Vagina (tissue), 2 donors: ENCODE measurements at places on chromosomes 1 and 21. TPM values are rescaled to one million over a fixed set of nuclear protein-coding genes. Genes with fewer than 3 reads are reported as not detected.

PLCH2 gene
- 30.7 TPM for total RNA-seq

- DNase-seq: no peak
- no peak overlapping the region for H3K4me3 ChIP-seq
- H3K4me1 ChIP-seq: no peaks in the 10 kb centered on the region
Observed at GRCh38 chr1:63615768-63616420, 22.7 kb downstream of the PGM1 start.

- H3K4me1 ChIP-seq: peaks cover 9% of the 10 kb centered on the region
- H3K36me3 ChIP-seq: no peaks in the 10 kb centered on the region
- H3K27me3 ChIP-seq: no peaks in the 10 kb centered on the region
- no peak overlapping the region for H3K27ac ChIP-seq
Observed at GRCh38 chr1:9659328-9659727, 7.8 kb downstream of the PIK3CD start.

CYP4A22 gene
- total RNA-seq: not detected

HYI gene
- total RNA-seq: 25.8 TPM

GRCh38 chr1:218361298-218362065 is 16.3 kb downstream of the TGFB2 start:
- no peak overlapping the region for H3K27ac ChIP-seq
- no peaks in the 10 kb centered on the region for H3K27me3 ChIP-seq
- H3K36me3 ChIP-seq: no peaks in the 10 kb centered on the region
- no peak overlapping the region for H3K4me3 ChIP-seq
- peaks cover 36% of the 10 kb centered on the region for H3K4me1 ChIP-seq

PODN gene
- total RNA-seq: 207 TPM

DNA sequence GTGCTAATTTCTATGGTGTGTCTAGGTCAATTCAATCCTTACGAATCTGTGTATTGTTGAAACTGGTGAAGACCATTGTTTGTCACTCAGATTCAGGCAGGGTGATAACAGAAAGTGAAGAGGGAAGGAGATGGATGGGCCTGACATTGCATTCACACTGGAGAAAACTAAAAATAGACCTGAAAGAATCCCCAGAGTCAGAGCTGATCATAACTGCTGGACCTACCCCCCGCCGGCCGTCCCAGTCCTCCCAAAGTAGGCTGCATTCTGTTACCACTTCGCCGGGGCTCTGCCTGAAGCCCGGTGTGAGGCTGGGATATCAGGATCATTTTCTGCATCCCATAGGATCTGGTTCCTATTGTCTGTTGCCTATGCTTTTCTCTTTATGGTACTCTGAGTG is 121.1 kb downstream of the NUF2 start:
- no peaks in the 10 kb centered on the region for H3K27me3 ChIP-seq
- no peak overlapping the region for H3K27ac ChIP-seq
- no peak for DNase-seq
- H3K4me1 ChIP-seq: no peaks in the 10 kb centered on the region
- H3K36me3 ChIP-seq: no peaks in the 10 kb centered on the region

GRCh38 chr1:230124186-230125128 is 57.4 kb downstream of the GALNT2 start:
- H3K27ac ChIP-seq: no peak overlapping the region
- no peaks in the 10 kb centered on the region for H3K27me3 ChIP-seq
- peaks cover 47% of the 10 kb centered on the region for H3K4me1 ChIP-seq
- H3K4me3 ChIP-seq: no peak overlapping the region
- no peak for DNase-seq
- no peaks in the 10 kb centered on the region for H3K36me3 ChIP-seq

DNA sequence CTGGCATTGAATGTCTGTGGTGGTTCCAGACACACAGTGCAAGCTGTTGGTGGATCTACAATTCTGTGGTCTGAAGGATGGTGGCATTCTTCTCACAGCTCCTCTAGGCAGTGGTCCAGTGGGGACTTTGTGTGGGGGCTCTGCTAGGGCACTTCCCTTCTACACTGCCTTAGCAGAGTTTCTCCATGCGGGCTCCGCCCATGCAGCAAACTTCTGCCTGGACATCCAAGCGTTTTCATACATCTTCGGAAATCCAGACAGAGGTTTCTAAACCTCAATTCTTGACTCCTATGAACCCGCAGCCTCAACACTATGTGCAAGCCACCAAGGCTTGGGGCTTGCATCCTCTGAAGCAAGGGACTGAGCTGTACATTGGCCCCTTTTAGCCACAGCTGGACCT is 43.0 kb downstream of the RGS18 start:
- DNase-seq: no peak
- no peak overlapping the region for H3K4me3 ChIP-seq
- no peaks in the 10 kb centered on the region for H3K4me1 ChIP-seq
- H3K27me3 ChIP-seq: no peaks in the 10 kb centered on the region

ELF3 gene
- 287 TPM for total RNA-seq

- no peaks in the 10 kb centered on the region for H3K4me1 ChIP-seq
- no peaks in the 10 kb centered on the region for H3K27me3 ChIP-seq
- peak; percentile 70 for DNase-seq
Observed at GRCh38 chr21:26405735-26406361, 167.2 kb downstream of the CYYR1 start.

GRCh38 chr1:14156543-14156942 is 441.9 kb upstream of the KAZN start:
- H3K27me3 ChIP-seq: no peaks in the 10 kb centered on the region
- H3K4me1 ChIP-seq: no peaks in the 10 kb centered on the region
- no peaks in the 10 kb centered on the region for H3K36me3 ChIP-seq
- DNase-seq: no peak

DNA sequence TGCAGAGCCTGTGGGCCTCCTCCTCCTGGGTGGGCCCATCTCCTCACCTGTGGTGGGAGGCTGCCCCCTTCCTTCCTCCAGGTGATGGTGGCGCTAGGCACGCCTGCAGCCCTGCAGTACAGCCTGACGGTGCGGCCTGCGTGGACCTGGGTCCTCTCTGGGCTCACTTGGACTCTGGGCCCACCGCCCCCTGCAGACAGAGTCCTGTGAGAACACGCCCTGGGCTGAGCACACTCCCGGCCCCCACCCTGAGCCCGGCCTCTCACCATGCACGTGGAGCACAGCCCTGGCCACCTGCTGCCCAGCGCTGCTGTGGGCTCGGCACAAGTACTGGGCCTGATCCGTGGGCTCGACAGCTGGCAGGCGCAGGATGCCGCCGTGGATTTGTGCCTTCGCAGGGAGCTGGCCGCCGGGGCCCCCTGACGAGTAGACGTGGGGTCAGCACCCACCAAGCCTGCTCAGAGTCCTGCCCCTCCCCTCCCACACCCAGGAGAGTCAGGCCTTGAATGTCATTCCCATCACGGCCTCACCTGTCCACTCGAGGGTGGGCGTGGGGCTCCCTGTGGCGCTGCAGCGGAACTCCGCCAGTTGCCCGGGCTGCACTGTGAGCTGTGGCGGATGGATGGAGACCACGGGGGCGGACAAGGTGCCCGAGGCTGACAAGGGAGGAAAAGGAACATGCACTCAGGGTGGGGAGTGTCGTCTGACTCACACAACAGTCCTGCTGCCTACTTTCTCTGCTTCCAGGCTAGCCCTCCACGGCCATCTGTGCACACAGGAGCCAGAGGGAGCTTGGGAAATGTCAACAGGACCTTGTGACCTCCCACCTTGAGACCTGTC is 43.4 kb downstream of the LDLRAD2 start:
- no peaks in the 10 kb centered on the region for H3K27me3 ChIP-seq
- peaks cover 85% of the 10 kb centered on the region for H3K36me3 ChIP-seq
- H3K27ac ChIP-seq: no peak overlapping the region
- DNase-seq: no peak
- H3K4me3 ChIP-seq: no peak overlapping the region

DNA sequence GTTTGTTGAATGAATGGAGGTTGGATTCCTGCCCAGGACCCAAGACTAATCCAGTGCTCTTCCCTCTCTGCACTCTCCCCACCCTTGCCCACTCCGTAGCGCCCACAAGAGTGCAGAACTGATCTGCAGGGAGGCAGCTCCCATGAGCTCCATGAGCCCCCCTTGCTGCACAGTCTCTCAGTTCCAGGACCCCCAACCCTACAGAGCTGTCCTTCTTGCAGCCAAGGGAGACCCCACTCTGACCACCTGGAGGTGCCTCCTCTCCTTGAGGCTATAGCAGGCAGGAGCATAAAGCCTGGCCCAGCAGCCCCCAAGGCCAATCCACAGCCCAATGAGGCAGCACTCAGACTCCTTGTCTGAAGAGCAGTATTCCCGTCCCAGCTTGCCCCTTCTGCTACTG is 209.2 kb upstream of the ZC3H12A start:
- no peaks in the 10 kb centered on the region for H3K27me3 ChIP-seq
- no peaks in the 10 kb centered on the region for H3K36me3 ChIP-seq
- no peak for DNase-seq
- no peak overlapping the region for H3K4me3 ChIP-seq
- no peak overlapping the region for H3K27ac ChIP-seq
- no peaks in the 10 kb centered on the region for H3K4me1 ChIP-seq

DNA sequence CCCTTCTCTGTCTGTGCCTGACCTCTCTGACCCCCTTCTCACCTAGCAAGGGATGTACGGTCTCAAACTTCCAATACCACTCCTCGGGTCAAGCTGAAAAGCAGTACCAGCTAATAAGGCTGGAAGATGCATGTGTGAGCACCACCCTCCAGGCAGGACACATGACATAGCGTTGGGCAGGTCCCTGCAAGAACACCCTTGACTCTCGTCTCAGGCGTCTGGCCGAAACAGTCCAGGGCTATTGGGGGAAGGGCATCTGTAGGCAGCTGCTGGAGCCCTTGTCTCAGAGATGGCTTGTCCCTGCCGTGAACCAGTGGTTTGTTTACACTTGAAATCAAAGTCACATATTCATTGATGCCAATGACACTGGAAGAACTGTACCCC is 56.5 kb downstream of the CD46 start:
- DNase-seq: no peak
- H3K36me3 ChIP-seq: no peaks in the 10 kb centered on the region
- no peaks in the 10 kb centered on the region for H3K27me3 ChIP-seq
- peak overlapping the region; percentile 77 for H3K27ac ChIP-seq
- no peak overlapping the region for H3K4me3 ChIP-seq

DNA sequence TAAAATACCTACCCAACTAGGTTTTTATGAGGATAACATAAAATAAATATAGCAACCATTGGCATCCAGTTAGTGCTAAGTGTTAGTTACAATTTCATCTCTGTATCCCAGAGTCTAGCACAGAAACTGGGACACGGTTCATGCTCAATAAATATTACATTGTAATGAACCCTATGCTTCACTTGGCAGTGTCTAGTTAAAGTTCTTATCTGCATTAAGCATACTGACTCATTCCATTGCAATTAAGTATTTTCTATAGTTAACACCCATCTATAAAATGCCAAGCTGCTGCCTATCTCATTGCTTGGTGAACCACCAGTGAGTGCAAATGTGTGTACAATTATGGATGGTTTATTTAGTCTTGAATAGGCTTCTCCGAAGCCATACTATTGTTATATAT is 15.2 kb downstream of the CHML start:
- H3K27ac ChIP-seq: no peak overlapping the region
- H3K4me3 ChIP-seq: no peak overlapping the region
- H3K4me1 ChIP-seq: peaks cover 8% of the 10 kb centered on the region
- no peaks in the 10 kb centered on the region for H3K27me3 ChIP-seq

- no peaks in the 10 kb centered on the region for H3K36me3 ChIP-seq
- no peak for DNase-seq
- H3K27ac ChIP-seq: no peak overlapping the region
- no peak overlapping the region for H3K4me3 ChIP-seq
- H3K27me3 ChIP-seq: no peaks in the 10 kb centered on the region
- no peaks in the 10 kb centered on the region for H3K4me1 ChIP-seq
Observed at GRCh38 chr1:227459977-227460376, 103.4 kb upstream of the ZNF678 start.

APCS gene
- total RNA-seq: not detected

- H3K27me3 ChIP-seq: no peaks in the 10 kb centered on the region
- H3K4me1 ChIP-seq: no peaks in the 10 kb centered on the region
- no peaks in the 10 kb centered on the region for H3K36me3 ChIP-seq
Observed at GRCh38 chr1:172663732-172664131, 4.8 kb downstream of the FASLG start.

DNA sequence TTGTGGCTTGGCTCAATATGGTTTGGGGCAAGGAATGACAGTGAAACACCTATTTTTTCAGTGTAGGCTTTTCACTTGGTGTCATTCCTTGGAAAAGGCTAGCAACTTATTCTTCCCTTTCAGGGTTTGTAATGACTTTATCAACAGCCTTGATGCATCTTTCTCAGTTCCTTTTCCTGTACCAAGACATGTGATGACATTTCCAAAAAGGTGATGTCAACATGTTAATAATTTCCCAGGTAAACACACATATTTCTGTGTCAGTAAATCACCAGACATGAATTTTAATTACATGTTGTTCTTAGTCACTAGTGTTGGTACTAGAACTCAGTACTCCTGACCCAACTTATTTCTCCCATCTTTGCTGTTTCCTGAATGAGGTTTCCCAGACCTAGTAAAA is 37.8 kb upstream of the RRP15 start:
- H3K4me1 ChIP-seq: no peaks in the 10 kb centered on the region
- no peak overlapping the region for H3K27ac ChIP-seq
- DNase-seq: no peak
- H3K27me3 ChIP-seq: no peaks in the 10 kb centered on the region
- no peak overlapping the region for H3K4me3 ChIP-seq
- H3K36me3 ChIP-seq: no peaks in the 10 kb centered on the region

PAPPA2 gene
- total RNA-seq: 0.25 TPM

DNA sequence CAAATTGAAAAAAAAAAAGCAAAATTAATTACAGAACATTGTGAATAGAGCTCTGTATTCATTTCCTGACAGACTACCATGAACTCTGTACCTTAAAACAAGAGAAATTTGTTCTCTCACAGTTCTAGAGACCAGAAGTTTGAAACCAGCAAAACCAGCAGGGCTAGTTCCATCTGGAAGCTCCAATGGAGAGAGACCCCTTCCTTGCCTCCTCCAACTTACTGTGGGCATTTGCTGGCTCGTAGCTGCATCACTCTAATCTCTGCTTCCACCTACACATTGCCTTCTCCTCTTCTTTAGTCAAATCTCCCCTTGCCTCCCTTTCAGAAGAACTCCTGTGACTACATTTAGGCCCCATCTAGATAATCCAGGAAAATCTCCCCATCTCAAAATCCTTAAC is 56.5 kb downstream of the SYDE2 start:
- H3K27ac ChIP-seq: no peak overlapping the region
- no peaks in the 10 kb centered on the region for H3K27me3 ChIP-seq
- H3K4me3 ChIP-seq: no peak overlapping the region
- H3K4me1 ChIP-seq: no peaks in the 10 kb centered on the region

DNA sequence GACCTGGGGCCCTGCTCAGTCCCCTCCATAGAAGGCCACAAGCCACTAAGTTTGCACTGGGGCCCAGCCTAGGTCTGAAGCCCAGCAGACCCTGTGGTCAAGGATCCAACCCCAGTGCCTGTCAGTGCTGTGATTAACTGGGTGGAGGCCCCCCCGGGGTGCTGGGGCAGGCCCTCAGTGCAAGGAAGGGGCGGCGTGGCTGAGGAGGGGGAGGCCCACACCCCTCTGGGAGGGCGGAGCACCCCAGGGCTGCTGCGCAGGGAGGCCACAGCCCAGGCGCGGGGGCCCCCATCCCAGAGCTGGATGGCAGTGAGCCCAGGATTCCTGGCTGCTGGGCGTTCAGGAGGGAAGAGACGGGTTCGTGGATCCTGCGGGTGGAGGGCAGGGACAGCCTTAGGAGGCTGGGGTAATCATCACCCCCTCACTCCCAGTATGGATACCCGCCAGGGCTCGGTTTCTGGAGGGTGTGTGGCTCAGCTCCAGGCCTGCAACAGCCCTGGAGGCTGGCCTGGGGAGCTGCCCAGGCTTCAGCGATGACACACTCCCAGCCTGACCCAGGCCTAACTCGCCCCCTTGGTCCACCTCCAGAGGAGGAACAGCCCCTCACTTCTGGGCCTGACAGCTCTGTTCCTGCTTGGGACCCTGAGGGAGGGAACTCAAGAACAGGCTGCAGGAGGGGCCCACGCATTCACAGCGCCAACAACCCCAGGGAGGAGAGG is 890 bp downstream of the GJC2 start:
- no peak for DNase-seq
- H3K27ac ChIP-seq: peak overlapping the region; percentile 89
- peaks cover 67% of the 10 kb centered on the region for H3K4me1 ChIP-seq

ACTA1 gene
- not detected for total RNA-seq

RXRG gene
- total RNA-seq: not detected
